ENCODE measurements at places on chromosomes 2 and 18.

- no peak for DNase-seq
Measured at GRCh38 chr18:28163201-28163775, 13.6 kb downstream of the CDH2 start.

GRCh38 chr18:29250843-29251242 is 1073.9 kb upstream of the CDH2 start:
- no peak for DNase-seq

- DNase-seq: no peak
Measured at GRCh38 chr2:60473546-60473945, 79.9 kb downstream of the BCL11A start.

GRCh38 chr2:143803936-143804335 is 674.7 kb downstream of the ARHGAP15 start:
- no peak for DNase-seq

DNA sequence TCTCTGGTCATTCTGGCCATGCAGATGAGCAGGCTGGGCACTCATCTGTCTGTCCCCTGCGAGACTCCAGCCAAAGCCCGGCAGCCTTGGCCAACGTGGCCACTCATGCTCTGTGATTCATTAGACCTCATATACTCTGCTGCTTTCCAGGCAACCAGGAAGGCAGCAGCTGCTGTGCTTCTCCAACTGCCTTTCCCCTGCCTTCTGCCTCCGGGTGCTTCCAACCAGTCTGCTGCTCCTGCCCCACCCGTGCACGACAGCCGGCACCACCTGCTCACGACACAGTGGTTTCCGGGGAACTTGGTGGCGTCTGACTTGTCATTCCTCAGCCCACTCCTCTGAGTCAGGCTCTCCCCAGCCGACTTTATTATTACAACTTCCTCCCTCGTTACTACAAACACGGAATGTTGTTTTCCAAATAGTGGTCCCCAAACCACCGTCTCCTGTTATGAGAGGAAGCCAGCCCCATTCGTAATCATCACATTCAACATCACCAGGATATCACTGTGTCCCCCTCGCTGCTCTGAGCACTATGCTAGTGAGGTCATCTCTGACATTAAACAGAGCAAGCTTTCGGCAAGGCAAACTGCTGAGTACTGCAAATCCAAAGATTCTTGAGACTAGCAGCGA is 392.4 kb downstream of the ALK start:
- no peak for DNase-seq

DNA sequence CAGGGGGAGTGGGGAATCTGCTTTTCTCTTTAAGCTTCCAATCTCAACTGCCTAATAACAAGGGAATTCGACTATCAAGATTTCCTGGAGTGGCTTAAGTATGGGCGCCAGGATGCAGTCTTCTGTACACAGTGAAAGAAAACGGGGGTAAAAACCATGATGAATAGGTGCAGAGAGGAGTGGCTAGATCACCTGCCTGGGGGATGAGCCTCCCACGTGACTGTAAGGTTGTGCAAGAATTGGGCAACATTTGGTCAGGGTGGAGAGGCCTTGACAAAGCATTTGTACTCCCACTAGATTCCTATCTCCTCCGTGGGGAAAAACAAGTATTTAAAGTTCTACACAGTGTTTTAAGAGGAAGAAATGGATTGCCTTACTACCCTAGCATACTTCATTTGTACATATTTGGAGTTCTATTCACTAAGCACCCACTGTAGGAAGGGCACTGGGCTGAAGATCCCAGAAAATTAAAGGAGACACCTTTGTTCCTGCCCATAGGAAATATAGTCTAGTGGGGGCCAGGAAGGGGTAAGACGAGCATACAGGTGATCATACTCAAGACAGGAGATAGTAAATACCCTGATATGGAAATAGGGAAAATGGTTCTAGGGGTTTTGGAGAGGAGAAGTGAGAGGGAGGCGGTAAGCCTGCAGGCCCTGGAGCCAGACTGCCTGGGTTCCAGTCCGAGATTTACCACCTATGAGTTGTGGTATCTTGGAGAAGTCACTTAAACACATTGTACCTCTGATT is 29.2 kb downstream of the EPAS1 start:
- DNase-seq: peak; percentile 46

DNA sequence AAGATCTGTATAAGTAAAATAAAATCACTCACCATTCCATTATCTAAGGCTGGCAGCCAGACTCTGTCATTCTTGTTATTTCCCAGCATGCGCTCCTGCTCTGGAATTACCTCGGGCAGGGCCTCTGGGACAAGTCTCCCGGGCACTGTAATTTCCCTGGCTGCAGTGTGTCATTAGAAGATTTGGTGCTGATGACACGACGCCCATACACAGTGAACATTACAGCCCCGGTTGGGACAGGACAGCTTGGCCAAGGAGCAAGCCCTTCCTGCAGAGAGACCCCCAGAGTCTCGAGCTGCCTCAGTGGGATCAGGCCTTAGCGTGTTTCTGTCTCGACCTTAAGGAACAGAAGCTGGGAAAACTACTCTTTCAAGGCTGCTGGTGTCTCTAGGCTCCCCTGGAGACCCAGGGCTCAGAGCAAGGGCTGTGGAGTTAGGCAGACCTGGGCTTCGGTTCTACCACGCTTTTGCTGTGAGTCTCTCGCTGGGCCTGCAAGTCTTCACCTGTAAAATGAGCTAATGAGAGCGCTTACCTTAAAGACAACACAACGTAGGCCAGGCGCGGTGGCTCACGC is 39.7 kb downstream of the SMAD7 start:
- no peak for DNase-seq

DNA sequence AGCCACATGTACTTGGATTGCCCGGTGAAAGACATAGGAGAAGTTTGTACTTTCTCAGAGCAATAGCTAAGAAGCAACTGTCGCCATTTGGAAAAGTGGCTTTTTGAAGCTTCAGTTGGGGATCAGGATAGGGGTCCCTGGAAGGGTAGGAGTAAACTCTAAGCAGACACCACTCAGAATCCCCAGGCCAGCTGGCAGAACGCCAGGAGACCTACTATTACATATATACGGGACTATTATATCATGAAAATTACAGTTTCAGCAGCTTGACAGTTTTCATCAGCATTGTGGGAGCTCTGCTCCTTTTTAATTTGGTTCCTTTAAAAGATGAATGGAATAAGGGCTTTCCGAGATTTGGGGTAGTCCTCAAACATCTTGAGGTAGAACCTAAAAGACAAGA is 54.9 kb downstream of the SRD5A2 start:
- no peak for DNase-seq

- no peak for DNase-seq
Measured at GRCh38 chr2:209988010-209988409, 14.4 kb upstream of the RPE start.

GRCh38 chr18:29174891-29175290 is 998.0 kb upstream of the CDH2 start:
- no peak for DNase-seq

DNA sequence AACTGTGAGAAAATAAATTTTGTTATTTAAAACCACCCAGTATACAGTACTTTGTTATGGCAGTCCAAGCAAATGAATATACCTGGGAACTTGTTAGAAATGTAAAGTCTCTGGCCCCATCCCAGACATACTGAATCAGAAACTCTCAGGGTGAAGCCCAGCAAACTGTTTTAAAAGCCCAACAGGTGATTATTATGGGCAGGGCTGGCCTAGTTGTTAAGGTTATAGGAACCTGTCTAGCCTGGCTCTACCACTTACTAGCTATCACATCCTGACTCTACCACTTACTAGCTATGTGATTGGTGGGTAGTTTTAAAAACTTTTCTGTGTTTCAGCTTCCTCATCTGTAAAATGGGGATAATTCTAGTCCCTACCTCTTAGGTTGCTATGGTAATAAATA is 8.0 kb upstream of the DARS1 start:
- no peak for DNase-seq

DNA sequence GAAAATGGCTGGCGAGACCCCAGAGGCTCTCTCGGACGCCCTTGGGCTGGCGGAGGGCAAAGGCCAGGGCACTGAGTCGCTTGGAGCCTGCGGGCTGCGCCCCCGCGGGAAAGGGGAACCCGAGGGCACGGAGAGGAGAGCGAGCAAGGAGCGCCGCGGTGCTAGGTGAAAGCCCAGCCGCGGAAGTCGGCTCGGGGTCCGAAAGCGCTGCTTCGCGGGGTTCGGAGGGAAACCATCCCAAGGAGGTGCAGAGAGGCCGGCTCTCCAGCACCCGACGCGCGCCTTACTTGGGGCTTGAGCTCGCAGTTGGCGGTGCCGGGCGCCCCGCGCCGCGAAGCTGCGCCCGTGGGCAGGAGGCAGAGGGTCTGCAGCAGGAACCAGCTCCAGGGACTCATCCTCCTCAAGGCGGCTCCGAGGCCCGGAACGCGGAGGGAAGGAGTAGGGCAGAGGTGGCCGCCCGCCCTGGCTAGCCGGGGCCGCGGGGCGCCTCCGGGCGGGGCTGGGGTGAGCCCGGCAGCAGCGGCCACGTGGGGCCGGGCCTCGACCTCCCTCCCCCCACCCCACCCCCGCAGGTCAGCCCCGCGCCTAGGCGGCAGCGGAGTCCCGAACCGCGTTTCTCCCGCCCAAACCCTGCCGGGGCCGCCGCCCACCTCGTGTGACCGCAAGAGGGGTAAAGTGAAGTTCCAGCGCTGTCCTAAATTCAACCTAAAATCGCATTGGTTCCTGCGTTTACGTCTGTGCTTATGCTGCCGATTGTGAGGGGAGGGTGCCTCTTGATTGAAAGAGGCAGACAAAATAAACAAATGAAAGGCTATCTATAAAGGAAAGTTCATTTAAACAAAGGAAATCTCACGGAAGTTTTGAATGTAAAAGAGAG is at the start of gene TRABD2A:
TSS of gene TRABD2A (minus strand) at position 440 of the 877 bp plus-strand sequence. CDS start at position 395, 45 bp downstream.
- no peak for DNase-seq

GRCh38 chr2:217121565-217121964 is 261.7 kb upstream of the TNP1 start:
- no peak for DNase-seq

DNA sequence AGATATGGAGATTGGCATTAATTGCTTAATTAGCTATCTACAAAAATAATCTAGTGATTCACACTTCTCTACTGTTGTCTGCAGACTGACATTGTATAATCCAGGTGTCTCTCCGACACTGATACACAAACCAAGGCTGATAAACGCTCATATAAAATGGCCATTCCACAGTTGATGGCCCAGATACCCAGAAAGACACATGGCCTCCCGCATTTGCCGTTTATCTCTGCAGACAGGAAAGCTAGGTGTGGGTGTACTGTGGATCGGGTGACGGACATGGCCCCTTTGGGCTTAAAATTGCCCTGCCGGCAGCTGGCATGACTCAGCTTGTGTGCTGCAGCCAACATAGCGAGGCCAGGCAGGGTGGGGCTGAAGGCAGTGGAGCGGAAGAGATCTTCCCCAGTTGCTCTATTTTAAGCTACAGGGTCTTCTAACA is 18.5 kb downstream of the PMAIP1 start:
- peak; percentile 22 for DNase-seq

GRCh38 chr2:43057026-43057741 is 169.2 kb downstream of the ZFP36L2 start:
- peak; percentile 13 for DNase-seq

DNA sequence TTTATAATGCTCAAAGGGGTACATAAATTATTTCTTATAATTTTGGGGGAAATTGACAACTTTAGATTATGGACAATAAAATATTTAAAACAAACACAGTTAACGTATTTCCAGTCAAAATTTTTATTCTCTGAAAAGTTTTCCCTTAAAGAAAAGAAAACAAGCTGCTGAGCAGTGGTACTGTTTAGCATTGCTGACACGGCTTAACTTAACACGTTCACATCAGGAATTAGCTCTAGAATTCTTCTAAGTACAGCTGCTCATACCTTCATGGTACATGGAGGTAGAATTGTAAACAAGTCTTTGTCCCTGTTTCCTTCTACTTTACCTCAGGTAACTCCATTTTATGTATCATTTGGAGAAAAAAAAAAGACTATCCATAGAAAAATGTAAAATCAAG is 2.0 kb downstream of the SLC38A11 start:
- DNase-seq: no peak

Measured in NCI-H2029 (cell line).